ENCODE measurements at places on chromosomes 7 and 10. TPM values are rescaled to one million over a fixed set of nuclear protein-coding genes. Genes with fewer than 3 reads are reported as not detected.

The INPP5F gene
- 20.2 TPM for total RNA-seq

The DPY19L1 gene
- total RNA-seq: 29.0 TPM

The ZNF735 gene
- total RNA-seq: not detected

The TRIM73 gene
- 1.4 TPM for total RNA-seq

The PDE6C gene
- total RNA-seq: not detected

The C10orf105 gene
- not detected for total RNA-seq

The HECW1 gene
- not detected for total RNA-seq

The CNNM1 gene
- 0.22 TPM for total RNA-seq

The PLCE1 gene
- total RNA-seq: 51.5 TPM

DNA sequence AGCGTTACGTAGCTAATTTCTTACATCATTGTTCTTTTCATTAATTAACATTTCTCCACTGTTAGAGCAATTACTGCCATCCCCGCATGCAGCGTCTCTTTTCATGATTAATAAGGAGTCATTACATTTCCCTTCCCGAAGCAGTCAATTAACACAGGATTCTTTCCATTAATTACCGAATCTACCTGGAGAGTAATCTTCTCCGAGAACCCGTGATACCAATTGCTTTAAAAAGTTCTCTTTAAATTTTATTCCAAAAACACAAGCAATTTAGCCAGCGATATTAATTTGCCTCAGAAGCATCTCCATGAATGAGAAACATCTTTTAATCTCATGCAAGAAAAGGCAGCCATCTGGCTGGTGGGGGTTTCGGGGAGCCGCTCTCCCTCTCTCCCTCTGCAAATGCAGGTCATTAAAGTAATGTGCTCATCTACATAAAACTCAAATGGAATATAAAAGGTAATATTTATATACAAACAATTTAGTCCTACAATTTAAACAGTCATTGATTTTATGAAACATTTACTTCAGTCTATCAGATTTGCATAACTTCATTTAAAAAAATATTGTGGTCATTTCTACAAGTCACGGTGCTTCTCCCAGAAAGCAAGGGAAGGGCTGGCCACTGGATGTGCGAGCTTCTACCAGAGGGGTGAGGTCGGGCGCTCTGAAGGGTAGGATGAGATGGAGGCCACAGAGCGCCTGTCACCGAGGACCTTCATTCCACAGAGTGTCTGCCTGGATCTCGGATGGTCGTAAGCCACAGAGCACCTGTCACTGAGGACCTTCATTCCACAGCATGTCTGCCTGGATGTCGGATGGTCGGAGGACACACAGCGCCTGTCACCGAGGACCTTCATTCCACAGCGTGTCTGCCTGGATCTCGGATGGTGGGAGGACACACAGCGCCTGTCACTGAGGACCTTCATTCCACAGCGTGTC is 145.0 kb downstream of the WDR37 start:
- peak; percentile 57 for DNase-seq

DNA sequence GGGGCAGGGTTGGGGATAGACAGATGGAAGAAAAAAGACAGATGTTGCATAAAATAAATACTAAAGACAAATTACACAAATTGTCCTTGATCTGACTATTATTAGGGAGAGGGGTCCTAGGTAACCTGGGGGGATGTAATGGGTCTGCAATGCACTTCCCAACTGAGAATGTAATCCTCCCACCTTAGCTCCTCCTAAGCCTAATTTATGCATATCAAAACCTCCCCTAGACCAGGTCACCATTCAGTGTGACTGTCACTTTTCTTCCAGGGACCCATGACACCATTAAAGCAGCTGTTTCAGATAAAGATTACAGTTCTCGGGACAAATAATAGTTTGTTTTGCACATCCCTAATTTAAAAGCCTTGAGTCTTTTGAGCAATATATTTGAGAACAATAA is 133.9 kb upstream of the FEZF1 start:
- no peak for DNase-seq

- no peak for DNase-seq
These were observed 133.3 kb downstream of the IDE start for GRCh38 chr10:92440578-92440977.

GRCh38 chr10:78996792-78997129 is 72.0 kb upstream of the ZMIZ1 start:
- DNase-seq: no peak

DNA sequence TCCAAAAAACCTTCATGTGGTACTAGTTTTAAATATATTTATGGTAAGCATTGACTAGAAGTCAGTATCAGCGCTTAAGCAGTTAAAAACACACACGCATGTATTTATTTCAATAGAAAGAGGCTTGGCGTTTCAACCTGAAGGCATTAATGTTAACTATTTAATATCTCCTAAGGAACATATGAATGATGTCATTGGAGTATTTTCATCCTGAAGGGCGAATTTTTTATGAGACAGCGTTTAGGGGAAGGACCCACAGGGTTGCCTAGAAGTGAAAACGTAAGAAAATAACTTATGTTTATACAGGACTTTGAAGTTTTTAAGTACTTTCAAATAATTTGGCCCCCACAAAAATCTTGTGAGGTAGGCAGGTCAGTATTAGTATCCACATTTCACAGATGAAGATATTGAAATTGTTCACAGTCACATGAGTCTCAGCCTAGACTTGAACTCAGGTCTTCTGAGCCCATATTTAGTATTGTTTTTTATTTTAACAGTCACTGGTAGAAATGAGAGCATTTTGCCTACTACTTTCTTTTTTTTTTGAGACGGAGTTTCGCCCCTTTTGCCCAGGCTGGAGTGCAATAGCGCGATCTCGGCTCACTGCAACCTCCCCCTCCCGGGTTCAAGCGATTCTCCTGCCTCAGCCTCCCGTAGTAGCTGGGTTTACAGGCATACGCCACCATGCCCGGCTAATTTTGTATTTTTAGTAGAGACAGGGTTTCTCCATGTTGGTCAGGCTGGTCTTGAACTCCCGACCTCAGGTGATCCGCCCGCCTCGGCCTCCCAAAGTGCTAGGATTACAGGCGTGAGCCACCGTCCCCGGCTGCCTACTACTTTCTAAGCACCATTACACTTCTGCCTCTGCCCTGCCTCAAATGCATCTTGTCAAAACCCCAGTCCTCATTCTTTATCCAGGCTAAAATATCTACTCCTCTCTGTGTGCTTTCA is 1.8 kb downstream of the SLK start:
- no peak for DNase-seq

DNA sequence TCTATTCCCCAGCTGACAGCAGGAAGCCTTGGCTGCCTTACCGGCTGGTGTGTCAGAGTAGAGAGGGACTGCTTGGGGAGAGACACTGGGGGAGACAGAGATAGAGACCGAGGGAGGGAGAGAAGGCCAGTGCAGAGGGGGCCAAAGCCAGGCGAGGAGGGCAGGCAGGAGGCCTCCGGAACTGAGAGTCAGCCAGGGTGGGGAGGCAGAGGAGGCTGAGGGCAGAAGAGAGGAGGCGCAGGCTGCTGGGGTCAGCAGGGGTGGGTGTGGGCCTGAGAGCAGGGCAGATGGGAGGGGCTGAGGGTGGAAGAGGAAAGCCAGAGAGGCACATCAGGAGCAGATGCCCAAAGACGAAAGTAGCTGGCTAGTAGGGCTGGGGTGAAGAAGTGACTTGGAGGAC is 57.2 kb upstream of the PAX2 start:
- no peak for DNase-seq

- DNase-seq: no peak
These were observed 30.1 kb downstream of the APBB1IP start for GRCh38 chr10:26468291-26468690.

DNA sequence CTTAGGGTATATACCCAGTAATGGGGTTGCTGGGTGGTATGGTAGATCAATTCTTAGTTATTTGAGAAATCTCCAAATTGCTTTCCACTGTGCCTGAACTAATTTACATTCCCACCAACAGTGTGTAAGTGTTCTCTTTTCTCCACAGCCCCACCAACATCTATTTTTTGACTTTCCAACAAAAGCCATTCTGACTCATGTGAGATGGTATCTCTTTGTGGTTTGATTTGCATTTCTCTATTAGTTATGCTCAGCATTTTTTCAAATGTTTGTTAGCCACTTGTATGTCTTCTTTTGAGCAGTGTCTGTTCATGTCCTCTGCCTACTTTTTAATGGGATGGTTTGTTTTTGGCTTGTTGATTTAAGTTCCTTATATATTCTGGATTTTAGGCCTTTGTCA is 66.4 kb downstream of the MGAM2 start:
- no peak for DNase-seq

- peak; percentile 82 for DNase-seq
These were observed 1.1 kb upstream of the KBTBD2 start for GRCh38 chr7:32892521-32893206.

DNA sequence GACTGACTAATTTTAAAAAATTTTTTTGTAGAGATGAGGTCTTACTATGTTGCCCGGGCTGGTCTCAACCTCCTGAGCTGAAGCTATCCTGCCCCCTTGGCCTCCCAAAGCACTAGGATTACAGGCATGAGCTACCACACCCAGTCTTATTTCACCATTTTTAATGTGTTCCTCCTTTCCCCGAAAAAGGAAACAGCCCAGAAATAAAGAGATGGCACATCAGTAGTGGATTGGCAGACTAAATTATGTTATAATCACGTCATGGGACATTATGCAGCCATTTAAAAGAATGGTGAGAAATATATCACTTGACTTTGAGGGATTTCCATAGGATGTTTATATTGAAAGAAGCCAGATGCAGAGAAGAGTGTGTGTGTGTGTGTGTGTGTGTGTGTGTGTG is 40.5 kb downstream of the CAPZA2 start:
- no peak for DNase-seq

DNA sequence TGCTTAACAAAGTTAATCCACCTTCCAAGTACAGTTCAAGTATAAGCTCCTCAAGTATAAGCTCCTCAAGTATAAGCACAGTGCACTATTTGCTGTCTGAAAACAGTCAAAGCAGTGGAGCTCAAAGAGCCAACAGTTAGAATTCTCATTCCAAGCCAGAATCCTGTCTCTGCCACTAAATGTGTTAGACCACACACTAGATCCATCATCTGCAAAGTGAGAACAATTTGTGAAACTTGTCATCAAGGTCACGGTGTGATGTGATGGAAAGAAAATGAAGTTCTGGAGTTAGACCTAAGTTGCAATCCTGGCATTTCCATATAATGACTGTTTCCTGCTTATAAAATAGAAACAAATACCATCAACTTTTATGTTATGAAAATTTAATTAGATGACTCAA is 602.5 kb downstream of the TNS3 start:
- no peak for DNase-seq

DNA sequence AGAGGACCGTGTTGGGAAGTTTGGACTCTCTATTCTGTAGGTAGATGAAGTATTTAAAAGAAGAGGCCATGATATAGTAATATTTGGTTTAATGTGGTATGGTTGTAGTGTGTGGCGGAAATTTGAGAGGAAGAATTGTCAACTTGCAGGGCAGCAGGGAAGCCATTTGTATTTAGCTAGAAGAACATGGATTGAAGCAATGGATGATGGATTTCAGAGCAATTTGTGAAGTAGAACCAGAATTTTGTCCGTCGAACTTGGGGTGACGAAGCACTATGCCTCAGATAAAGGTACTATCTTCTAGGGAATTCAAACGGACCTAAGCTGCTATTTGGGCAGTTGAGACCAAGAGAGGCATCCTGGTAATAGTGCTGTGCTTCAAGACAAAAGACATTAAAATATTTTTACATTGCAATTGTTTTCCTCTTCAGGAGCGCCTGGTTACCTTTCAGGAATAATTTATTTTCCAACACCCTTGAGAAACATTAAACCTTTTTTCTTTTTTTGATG is 615 bp upstream of the WBP1L start:
- no peak for DNase-seq

GRCh38 chr10:25049966-25050365 is 33.6 kb downstream of the THNSL1 start:
- no peak for DNase-seq

GRCh38 chr10:17703706-17704105 is 48.3 kb upstream of the TMEM236 start:
- DNase-seq: no peak

GRCh38 chr10:122733931-122734665 is 34.5 kb upstream of the C10orf120 start:
- no peak for DNase-seq

GRCh38 chr7:37489703-37490102 is 41.0 kb upstream of the ELMO1 start:
- no peak for DNase-seq

- DNase-seq: peak; percentile 70
These were observed 75.1 kb downstream of the MAD1L1 start for GRCh38 chr7:2157473-2158279.

GRCh38 chr7:156082048-156083040 is 270.1 kb upstream of the SHH start:
- no peak for DNase-seq

- no peak for DNase-seq
These were observed 56.7 kb downstream of the DLG5 start for GRCh38 chr10:77869626-77870420.

DNA sequence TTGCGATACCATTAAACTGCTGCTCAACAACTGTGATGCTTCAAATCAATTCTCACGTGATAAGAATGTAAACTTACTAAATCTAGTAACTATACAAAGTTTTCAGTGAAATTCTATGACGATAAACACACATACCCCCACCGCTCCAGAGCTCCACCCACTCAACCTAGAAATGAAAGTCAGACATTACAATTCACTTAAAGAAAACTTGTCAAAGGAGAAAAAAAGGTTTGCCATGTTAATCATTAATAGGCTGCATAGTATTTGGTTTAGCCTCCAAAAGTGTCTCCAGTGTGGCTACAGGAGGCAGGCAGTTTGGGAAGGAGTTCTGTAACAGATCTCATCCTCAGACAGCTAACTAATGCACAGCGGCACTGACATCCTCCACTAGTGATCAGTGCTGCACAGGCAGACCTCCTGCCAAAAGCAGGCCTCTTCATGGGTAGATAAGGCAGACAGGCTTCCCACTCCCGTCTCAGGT is 3.1 kb downstream of the HERPUD2 start:
- DNase-seq: peak; percentile 74

DNA sequence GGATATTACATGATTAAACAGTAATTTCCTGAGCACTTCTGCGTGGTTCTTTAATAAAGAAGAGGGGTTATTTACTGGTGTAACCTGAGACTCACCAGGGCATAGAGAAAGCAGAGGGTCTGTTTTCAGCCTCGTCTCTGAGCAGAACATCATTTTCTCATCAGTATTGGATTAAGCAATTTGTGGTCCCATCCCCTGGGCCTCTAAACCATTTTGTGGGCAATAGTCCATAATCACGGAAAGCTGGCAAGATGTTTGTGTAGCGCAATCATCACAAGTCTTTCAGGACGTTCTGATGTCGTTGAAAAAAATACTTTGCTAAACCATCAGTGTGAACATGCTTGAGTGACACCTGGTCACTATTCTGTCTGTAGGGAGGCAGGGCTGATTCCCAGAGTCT is 37.1 kb upstream of the SEC61G start:
- no peak for DNase-seq

DNA sequence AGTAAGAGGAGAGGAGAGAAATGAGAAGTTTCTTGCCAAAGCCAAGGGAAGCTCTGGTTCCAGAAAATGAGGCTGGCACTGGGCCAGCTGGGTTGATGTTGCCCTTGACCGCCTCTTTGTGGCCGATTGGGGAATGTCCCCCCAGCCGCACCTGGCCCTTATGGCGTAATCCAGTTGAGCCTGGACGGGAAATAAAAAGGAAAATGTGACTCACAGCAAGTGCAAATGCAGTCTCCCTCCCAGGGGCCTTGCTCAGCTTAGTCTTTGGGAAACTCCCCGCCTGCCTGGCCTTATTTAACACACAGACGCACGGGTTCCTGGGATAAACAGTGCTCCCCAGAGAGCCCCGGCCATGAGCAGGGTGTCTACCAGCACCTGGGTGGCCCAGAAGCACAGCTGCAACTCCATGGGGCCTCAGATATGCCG is 174.8 kb downstream of the KIAA1217 start:
- DNase-seq: peak; percentile 91
